Hematopoietic multipotent progenitor cell treated with erythropoietin and hydrocortisone succinate and interleukin-3 and kit ligand, for 15 days (in vitro differentiated cells): ENCODE measurements at places on chromosomes 1 and 21.
A peak's percentile ranks its signal among the peaks of the same experiment; 100 is the strongest.

GRCh38 chr1:202349206-202349928, 868 bp downstream of the PPP1R12B start:
- peak; percentile 38 for DNase-seq

GRCh38 chr1:53735681-53736080, 3.3 kb downstream of the GLIS1 start:
- no peak for DNase-seq

GRCh38 chr1:201190624-201191051, at the start of gene IGFN1:
TSS of gene IGFN1 (plus strand) at chr1:201190824. CDS start at chr1:201193294, 2,470 bp downstream.
- DNase-seq = no peak

- no peak for DNase-seq
Observed at GRCh38 chr1:162349635-162350330, 26.9 kb downstream of the SPATA46 start.

DNA sequence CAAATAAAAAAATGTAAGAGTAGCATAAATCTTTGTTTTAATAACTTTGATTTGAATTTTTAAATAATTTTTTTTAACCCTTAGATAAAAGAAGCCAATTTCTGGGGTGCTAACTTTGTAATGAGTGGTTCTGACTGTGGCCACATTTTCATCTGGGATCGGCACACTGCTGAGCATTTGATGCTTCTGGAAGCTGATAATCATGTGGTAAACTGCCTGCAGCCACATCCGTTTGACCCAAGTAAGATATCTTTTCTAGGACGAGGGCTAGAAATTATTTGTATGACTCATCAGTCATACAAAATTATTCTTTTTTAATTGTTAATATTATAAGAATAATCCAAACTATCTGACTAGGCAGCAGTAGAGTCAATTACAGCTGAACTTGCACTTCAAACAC, 71.2 kb downstream of the GPR161 start:
- DNase-seq = no peak

DNA sequence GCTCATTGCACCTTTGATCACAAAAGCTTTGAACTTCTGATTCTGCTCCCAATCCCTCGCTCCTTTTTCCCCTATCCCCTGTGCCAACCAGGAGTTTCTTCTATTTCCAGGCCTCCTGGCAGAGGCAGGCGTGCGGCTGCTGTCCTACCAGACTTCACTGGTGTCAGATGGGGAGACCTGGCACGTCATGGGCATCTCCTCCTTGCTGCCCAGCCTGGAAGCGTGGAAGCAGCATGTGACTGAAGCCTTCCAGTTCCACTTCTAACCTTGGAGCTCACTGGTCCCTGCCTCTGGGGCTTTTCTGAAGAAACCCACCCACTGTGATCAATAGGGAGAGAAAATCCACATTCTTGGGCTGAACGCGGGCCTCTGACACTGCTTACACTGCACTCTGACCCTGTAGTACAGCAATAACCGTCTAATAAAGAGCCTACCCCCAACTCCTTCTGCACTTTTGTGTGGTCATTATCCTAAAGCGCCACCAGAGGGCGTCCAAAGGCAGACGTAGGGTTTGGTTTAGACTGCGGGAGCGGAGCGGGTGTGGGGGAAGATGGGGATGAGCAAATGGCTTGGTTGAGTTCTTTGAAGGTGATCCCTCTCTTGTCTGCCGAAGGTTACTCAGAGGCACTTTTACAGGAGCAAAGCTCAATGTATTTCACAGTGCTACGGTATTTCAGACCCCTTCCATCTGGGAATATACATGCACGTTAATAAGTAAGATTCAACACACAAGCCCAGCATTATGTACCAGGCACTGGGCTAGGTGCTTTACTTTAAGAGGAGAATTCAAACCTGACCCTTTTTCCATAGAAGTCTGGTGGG, 24.7 kb downstream of the HMGCS2 start:
- peak; percentile 51 for DNase-seq

DNA sequence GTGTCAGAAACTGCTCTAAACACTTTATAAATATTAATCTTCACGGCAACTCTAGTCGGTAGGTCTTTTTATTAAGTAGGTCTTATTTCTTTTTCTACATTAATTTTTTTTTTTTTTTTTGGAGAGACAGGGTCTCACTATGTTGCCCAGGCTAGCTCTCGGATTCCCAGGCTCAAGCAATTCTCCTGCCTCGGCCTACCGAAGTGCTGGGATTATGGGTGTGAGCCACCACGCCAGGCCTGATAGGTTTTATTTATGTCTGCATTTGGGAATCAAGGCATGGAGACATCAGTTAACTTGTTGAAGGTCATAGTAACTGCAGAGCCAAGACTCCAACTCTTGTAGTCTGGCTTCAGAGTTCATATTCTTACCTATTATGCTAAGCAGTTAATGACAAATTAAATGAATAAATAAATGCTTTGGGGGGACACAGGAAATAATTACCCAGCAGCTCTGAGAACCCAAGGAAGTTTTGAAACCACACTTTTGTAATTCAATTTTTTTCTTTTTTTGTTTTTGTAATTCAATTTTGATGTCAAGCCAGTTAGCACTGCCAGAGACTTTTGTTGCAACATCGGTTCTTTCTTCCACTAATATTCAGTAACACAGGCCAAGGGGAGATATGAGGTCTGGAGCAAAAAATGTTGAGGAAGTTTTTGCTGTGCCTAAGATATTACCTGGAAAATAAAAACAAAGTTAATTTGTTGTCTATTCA, 9.4 kb upstream of the UAP1 start:
- DNase-seq = no peak

- no peak for DNase-seq
Observed at GRCh38 chr1:230300322-230301301, 125.5 kb downstream of the PGBD5 start.

DNA sequence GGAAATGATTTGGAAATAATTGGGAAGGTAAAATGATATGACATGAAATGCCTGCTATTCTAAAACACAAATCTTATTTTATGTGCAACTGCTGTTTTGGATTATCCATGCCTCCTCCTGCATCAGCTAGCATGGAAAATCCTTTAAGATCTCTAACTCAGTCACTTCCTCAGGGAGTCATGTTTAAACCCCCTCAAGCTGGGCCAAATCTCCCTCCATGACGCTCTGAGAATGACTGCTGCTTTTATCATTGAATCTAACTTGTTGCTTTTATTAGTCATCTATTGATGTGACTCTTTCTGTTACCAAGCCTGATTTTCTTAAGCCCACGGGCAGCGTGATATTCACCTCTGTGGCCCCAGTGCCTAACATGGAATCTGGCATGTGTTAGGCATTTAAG, 324.8 kb downstream of the DISC1 start:
- no peak for DNase-seq

DNA sequence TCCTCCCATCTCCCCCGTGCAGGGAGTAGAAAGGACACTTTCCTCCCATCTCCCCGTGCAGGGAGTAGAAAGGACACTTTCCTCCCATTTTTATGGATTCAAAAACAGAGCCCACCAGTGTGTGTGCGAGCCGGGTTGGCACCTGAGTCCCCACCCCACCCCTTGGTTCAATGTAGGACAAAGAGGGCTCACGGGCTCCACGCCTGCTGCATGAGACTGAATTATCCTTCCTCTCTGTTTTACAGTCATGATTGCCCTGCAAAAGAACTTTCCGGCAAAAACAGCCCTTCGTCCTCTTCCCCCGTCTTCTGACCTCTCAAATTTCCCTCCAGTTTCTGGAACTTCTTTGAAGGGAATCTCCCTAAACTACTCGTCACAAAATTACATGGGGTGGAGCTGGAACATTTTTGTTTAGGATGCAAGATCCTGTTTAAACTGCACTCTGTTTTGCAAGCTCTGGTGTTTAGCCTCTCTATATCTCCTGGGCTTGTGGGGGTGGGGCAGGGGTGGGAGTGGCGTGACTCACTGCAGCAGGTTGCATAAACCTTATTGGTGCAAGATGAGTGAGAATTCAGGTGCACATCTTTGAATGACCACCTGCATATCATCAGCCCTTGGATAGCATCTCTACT, 99.8 kb downstream of the PSMG1 start:
- no peak for DNase-seq

DNA sequence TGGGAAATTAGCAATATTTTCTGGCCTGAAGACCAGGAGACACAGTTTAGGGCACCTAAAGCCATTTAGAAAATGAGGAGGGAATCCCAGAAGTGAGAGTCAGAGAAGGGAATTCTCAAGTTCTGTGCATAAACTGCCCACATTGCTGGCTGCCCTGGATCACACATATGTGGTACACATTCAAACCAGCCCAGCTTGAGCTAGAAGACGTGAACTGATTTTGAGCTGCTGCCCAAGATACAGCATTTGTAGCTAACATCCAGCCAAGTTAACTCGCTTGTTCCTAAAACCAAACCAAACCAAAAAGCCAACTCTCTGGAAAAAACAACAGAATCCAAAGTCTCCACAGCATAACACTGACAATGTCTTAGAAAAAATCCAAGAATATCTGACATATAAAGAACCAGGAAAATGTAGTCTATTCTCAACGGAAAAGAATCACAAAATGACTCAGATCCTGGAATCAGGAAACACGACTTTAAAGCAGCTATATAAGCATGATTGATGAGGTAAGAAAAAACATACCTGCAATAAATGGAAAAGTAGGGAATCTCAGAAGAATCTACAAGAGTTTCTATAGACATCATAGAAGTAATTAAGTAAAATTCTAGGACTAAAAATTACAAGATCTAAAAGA, 18.2 kb upstream of the QSOX1 start:
- no peak for DNase-seq

GRCh38 chr1:6062670-6063069, 17.0 kb downstream of the KCNAB2 start:
- DNase-seq = no peak

GRCh38 chr1:61011561-61012263, 70.6 kb upstream of the NFIA start:
- peak; percentile 16 for DNase-seq

DNA sequence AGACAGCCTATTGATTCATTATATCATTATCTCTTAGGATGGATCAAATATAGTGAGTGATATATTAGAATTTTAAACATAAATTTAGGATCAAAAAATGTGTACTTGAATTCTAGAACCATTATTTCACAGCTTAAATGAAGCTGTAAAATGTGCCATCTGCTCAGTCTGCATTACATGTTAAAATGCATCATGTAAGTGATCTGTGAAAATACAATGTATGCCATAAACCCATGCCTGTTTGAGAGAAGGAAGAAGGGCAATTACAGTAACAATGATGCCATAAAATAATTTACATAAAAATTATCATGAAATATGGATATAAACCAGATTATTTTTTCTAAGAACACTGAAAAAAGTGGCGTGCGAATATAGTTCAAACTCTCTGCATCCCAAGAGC, 1066.0 kb upstream of the ADGRL4 start:
- no peak for DNase-seq

DNA sequence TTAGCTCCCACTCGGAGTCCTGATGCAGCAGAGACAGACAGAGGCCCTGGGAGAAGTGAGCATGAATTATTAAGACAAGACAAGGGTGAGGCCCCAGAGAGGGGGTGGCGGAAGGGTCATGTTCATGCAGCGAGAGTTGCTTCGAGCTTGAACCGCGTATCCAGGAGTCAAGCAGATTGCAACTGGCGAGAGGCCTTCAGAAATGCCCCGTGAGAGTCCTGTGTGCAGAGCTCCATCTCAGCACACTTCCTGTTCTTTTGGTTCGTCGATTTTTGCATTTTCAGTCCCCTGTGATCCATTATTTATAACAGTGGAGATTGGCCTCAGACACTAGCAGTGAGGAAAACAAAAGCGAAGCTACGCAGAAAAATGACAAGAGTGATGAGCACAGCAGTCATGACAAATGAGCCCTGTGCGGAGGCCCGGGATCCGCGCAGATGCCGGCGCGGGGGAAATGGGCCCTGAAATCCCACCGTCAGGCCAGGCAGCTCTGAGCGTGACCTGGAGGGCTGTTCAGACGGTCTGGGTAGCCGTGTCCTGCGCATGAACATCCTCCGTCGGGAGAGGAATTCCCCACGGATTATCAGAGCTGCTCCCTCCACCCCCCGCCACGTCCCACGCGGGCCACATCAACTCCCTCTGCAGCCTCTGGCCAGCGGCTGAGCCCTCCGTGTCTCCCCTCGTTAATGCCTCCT, 15.0 kb downstream of the PDE9A start:
- DNase-seq = no peak

GRCh38 chr1:89821322-89822108, 683 bp downstream of the LRRC8D start:
- no peak for DNase-seq

- DNase-seq = no peak
Observed at GRCh38 chr1:59354709-59355337, 57.9 kb downstream of the FGGY start.

GRCh38 chr21:33642896-33643657, 776 bp downstream of the ITSN1 start:
- DNase-seq = no peak

GRCh38 chr1:84492726-84493125, 13.5 kb upstream of the SPATA1 start:
- no peak for DNase-seq

DNA sequence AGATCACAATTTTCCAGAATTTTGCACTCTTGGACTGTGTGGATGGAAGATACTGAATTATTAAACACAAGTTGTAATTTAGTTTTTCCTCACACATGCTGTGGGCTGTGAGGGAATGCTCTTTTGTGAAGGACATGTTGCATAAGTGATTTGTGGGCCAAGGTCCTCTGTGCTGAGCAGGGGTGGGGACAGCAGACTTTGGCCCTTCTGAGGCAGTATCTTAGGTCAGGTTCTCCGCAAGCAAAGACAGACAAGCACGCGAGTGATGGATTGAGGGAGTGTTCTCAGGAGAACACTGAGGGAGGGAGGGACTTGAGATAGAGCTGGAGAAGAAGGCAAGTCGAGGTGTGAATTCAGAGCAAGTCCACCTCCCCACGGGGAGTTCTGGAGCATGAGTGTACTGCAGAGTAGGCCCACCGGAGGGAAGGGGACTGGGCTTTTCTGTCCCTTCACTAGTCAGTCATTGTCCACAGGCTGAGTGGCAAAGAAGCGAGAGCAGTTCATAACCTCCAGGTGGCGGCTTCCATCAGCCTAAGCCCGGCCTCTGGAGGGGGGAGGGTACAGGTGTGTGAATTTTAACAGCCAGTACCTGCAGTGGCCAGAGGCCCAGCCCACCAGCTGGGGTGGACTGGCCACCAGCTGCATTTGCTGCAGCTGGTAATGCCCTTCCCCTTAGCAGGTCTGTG, 19.1 kb upstream of the CD101 start:
- DNase-seq = no peak

- DNase-seq = no peak
Observed at GRCh38 chr1:203296460-203297073, 8.8 kb upstream of the BTG2 start.

DNA sequence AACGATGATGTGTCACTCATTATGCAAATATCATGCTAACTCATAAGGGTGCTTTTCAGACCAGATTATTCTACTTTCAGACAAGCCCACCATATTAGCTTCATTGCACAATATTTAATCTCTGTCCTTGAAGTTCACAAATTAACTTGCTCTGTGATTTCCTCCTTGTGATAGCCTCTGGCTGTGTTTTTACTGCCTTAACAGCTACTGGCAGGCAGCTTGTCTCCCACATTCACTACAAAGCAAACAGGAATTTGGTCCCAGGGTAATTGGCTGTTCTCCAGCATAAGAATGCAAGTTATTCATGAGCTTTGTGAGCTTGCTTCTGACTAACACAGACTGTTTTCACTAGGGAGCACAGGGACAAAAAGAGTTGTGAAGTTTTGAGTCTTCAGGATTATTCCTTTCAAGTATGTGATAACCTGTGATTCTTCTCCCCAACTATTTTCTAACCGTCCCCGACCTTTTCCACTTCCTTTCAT, 87.9 kb upstream of the HMCN1 start:
- DNase-seq = no peak

GRCh38 chr1:47703981-47704596, 266.2 kb downstream of the FOXD2 start:
- DNase-seq = no peak

- DNase-seq = peak; percentile 27
Observed at GRCh38 chr1:159854693-159855192, 7.7 kb downstream of the VSIG8 start.
